ENCODE measurements at places on chromosomes 1 and 21.

DNA sequence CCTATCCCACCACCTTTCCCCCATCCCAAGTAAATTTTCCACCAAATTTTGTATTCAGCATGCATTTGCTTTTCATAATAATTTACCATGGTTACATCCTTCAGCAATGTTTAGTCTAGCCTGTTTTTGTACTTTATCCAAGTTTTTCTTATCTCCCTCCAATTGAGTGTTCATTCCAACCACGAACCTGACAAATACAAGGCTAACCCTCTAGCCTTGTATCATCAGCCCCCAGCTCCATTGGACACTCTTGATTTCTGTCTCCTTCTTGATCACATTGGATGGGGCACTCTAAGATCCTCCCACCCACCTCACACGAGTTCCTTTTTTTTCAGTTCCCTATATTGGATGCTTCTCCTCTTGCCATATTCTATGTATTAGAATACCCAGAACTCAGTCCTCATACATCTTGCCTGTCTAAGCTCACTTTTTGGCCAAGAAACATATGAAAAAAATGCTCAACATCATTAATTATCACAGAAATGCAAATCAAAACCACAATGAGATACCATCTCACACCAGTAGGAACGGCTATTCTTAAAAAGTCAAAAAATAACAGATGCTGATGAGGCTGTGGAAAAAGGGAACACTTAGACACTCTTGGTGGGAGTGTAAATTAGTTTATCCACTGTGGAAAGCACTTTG lies 40.5 kb upstream of the SLC35F3 start:
- no peak for DNase-seq

DNA sequence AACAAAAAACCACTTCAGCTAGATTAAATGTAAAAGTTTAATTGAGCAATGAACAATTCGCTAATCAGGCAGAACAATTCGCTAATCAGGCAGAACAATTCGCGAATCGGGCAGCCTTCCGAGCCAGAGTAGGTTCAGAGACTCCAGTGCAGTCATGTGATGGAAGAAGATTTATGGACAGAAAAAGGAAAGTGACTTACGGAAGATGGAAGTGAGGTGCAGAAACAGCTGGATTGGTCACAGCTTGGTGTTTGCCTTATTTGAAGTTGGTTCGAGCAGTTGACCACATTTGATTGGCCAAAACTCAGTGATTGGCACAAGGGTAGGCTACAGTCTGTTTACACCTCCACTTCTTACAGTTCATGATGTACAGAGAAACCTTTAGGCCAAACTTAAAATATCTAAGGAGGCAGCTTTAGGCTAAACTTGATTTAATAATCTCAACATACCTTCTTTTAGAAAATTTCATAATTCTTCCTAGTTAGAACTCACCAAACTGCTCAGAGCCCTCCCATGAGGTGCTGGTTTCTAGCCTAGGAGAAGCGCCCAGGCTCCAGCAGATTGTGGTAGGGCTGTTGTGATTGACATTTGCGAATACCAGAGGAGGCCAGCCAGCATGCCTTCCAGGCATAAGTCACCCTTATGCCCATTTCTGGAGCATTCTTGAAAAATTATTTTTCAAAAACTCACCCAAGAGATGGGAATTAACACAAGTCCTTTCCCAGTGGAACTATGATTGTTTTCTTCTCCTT lies 22.8 kb upstream of the KCNC4 start:
- DNase-seq: no peak

- no peak for DNase-seq
Measured at GRCh38 chr21:32186804-32187203, 92.0 kb downstream of the MIS18A start.

DNA sequence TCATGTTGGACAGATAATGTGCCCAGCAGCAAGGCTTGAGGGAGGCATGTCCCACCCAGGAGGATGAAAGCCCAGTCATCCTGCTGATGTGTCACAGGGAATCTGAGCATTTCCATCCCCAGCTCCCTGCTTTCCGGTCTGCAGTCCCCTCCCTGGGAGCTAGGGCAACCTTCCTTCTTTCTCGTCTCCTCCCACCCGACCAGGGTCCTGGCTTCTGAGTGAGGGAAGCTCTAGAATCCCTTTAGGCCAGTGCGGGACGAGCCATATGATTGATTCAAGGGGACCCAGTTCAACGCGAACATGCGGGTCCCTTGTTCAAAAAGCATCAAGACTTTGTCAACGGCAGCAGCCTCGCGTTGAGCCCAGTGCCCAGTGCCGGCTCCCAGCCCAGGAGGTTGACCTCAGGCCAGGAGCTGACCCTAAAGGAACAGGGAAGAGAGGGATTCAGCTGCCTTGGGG lies 96.7 kb upstream of the TMPRSS2 start:
- DNase-seq: no peak

DNA sequence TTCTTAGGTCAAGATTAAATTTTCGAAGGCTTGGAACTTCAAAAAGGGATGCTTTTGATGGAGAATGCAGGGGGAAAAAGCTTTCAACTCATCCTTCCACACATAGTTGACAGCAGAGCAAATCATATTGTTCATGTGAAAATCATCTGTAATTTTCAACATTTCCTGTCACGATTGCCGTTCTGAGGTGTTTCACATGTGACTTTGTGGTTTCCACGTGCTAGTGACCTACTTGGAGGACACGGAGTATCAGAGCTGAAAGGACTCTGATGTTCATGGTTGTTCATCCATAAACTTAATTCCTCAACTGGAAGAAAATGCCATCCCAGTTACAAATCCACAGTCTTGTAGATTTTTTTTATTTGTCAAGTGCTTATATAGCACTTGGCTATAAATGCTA lies 79.1 kb downstream of the ZP4 start:
- no peak for DNase-seq

DNA sequence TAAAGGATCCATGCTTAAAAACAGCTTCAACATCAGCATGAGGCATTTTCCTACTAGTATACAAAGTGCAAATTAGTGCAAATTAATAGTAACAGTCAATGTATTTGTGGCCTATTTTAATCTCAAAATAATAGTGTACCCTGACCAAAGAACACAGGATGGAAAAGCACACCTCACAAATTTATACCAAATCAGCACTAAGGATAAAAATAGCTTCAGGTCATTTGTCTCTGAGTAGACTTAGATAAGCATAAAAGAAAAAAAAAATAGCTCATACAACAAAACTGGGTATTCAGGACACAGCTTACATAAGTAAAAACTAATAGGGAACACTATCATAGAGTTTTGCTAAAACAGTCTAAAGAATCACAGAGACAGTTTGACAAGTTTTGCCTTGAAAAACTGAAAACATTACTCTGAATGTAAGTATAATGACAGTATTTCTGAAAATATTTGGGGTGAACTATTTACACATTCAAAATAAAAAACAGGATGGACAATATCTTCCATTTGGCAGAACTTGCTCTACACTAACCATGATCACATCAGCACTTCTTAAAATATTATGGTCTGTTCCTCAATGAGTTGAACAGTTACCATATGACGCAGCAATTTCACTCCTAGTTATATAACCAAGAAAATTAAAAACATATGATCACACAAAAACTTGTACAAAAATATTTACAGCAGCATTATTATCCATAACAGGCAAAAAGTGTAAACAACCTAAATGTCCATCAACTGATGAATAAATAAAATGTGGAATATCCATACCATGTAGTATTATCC lies 46.3 kb downstream of the RNF115 start:
- DNase-seq: no peak

GRCh38 chr1:29805122-29805895 lies 569.0 kb downstream of the PTPRU start:
- no peak for DNase-seq

DNA sequence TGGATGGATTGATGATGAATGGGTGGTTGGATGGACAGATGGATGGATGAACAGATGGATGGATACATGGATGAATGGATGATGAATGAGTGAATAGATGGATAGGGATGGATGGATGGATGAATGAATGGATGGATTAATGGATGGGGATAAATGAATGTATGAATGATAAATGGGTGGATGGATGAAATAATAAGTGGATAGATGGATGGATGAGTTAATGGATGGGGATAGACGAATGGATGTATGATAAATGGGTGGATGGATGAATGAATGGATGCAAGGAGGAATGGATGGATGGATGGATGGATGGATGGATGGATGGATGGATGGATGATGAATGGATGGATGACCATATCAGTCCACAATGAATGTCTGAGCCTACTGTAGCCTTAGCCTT lies 381.9 kb downstream of the SETD4 start:
- no peak for DNase-seq

GRCh38 chr1:96259399-96259798 lies 462.2 kb upstream of the PTBP2 start:
- no peak for DNase-seq

DNA sequence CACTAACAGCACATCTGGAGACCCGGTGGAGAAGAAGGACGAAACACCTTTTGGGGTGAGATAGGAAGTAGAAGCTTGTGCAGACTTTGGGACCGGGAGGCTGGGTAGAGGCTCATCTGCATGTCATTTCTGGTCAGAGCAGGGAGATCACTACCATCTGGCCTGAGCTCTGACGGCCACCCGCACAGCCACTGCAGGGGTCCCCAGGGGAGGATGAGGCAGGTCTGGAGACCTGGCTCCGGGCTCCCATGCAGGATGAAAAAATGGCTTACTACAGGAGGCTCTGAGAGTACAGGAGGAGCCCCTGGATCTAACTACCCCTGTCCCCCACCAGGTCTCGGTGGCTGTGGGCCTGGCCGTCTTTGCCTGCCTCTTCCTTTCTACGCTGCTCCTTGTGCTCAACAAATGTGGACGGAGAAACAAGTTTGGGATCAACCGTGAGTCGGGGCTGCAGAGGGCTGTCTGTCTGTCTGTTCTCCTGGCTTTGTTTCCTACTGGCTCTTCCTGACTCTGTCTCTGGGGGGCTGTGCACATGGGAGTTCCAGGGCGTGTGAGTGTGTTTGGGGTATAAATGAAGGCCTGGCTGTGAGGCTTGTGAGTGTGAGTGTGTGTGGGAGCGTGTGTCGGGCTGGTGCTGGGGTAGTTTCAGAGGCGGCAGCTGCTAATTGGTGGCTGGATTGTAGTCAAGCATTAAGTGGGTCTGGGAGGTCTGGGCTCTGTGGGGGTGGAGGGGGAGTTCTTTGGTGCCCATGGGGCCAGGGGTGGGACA lies 14.1 kb downstream of the NTRK1 start:
- DNase-seq: no peak

DNA sequence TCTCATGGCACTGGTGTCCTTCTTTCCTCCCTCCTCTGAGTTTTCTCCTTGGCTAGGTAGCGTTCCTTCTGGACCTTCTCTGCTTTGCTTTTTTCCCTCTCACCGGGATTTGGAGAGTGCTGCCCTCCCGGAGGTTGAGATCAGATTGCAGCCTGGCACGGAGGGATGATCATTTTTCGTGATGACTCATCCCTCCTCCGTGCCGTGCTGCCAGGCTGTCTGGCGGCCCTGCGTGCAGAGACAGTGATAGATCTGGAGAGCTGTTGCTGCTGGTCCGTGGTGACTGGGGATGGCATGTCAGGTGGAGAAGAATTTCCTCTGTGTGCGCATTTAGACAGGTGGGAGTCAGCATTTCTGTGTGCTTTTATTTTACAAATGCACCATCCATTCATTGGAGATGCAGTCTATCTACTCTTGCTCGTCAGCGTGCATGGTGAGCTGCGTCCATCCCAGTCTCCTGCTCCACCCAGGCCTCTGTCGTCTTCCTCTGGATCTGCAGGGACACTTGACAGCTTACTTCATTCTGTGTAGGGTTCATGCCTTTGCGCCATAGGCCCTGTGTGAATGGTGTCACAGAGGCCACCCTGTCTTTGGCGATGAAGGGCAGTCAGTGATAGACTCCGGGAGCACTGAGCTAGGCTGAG lies 104.4 kb downstream of the PCBP3 start:
- DNase-seq: no peak

GRCh38 chr1:72281637-72282270 lies 585 bp downstream of the NEGR1 start:
- no peak for DNase-seq

GRCh38 chr1:17643861-17644703 lies 104.6 kb downstream of the ARHGEF10L start:
- DNase-seq: no peak

DNA sequence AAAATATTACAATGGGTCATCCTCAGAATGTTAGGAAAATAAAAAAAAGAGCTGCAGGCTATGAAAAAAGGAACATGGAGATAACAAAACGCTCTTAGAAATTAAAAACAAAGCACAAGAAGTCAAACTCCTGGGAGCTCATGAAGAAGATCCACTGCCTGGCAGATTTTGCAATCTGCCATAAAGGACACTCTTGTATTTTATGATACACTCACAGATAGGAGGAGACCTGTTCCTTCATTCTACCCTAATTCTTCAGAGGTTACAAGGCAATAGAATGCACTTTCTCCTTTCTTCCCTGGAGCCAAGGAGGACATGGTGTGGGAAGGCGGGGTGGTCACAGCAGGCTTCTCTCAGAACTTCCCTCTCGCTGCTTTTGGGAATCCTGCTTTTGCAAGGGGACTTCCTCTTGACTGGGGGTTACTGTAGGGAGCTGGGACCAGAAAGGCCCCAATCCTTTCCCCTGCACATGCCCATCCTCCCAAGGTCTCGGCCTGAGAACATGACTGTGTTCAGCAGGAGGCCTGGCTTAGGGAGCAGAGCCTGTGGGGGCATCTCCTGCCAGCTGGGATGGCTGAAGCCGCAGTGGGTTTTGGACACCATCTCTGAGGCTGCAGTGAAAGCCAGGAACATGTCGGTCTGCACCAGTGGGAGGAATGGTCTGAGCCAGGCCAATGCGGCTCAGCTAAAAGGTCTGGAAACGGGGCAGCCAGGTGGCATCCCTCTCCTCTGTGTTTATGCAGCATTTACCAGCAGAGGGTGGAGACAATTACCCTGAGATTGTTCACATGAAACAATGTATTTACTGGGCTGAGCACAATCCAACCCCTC lies 44.8 kb downstream of the GPR161 start:
- DNase-seq: no peak

- no peak for DNase-seq
Measured at GRCh38 chr1:72932025-72932424, 649.7 kb upstream of the NEGR1 start.

DNA sequence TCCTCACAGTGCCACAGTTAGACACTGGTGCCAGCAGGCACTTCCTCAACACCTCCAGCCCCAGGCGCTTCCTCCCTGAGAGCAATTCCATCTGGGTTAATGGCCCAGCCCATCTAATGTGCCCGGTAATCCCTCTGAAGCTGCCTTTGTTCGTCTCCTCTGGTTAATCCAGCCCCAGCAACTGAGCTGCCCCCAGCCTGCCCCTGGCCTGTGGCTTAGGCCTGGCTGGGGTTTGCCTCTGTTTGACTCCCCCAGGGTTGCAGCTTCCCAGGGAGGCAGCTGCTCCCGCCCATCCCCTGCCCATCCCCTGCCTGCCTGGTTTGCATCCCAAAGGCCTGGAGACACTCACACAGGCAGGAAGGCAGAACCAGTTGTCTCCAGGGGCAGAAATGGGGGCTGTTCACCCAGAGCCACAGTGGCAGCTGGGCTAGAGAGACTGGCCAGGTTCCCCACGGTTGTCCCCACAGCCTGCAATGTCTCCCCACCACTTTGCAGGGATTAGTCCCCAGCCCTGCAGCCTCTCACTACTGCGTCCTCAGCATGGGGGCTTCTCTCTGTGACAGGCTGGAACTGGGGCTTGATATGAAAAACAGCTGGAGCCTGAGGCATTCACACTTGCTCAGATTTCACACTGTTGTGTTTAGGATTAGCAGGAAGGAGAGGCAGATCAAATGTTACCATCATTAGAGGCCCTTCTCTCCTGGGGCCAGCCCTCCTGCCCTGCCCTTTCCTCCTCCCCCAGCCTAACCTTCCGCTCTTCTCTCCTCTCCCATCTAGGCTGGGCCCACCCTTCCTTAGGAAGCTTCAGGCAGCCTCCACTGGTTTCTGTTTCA lies 120.2 kb downstream of the TLR5 start:
- no peak for DNase-seq

- no peak for DNase-seq
Measured at GRCh38 chr1:74340656-74341055, 105.5 kb downstream of the TNNI3K start.

GRCh38 chr1:96075704-96076455 lies 645.7 kb upstream of the PTBP2 start:
- DNase-seq: no peak

All from stimulated activated CD8-positive, alpha-beta memory T cell treated with anti-CD3 and anti-CD28 coated beads, Interleukin-15, amount 100 ng/mL, for 1 hour (primary cell).